ENCODE measurements at places on chromosomes 3 and 15.

GRCh38 chr3:33058765-33059164 is 38.2 kb downstream of the GLB1 start:
- DNase-seq: no peak

- DNase-seq: no peak
These were observed 326.8 kb upstream of the ROBO1 start for GRCh38 chr3:80094589-80094988.

- DNase-seq: no peak
These were observed 8.5 kb downstream of the CGNL1 start for GRCh38 chr15:57384816-57385215.

GRCh38 chr3:160601288-160601687 is 35.9 kb upstream of the KPNA4 start:
- no peak for DNase-seq

DNA sequence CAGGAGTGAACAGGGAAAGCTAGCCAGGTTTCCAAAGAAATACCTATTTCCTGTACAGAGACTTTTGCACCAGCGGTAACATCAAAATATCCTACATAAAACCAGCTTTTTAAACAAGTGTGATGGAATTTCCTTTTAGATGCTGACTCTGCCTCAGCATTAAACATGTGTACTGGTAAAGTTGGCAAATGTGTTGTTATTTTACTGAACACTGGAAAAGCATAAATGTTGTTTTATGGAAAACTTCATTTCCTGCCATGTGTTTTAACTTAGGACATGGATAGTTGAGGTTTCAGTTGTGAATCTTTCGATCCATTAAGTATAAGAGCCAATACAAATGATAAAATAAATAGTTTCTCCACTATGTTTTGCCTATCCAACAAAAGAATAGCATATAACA is 15.7 kb downstream of the OXNAD1 start:
- DNase-seq: no peak

DNA sequence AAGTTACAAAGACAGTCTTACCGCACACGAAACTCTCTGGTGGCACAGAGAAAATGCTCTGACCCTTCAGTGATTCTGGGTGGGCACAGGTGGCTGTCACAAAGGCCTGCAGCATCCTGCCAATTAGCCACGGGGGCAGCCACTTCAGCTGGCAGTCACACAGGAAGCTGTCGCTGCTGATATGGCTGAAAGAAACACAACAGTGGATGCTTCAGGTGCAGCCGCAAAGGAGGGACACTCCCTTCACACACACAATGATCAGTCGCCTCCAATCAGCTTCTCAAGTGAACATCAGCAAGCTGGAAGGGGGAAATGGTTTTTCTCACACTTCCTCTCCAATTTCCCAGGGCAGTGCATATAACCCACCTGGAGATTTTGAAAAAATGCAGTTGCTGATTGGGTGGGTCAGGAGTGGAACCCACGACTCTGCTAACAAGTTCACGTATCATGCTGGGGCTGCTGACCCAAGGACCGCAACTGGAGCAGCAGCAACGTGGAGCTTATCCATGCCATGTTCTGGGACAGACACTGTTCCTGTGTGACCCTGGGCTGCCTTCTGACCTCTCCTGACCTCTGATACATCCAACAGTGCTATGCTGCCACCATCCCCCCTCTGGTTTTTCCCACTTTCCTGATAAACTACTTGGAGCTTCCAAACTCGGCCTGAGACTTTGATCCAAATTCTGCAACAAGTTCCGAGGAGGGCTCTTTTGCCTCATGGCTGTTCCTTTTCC is 106.6 kb downstream of the LRIG1 start:
- DNase-seq: no peak

DNA sequence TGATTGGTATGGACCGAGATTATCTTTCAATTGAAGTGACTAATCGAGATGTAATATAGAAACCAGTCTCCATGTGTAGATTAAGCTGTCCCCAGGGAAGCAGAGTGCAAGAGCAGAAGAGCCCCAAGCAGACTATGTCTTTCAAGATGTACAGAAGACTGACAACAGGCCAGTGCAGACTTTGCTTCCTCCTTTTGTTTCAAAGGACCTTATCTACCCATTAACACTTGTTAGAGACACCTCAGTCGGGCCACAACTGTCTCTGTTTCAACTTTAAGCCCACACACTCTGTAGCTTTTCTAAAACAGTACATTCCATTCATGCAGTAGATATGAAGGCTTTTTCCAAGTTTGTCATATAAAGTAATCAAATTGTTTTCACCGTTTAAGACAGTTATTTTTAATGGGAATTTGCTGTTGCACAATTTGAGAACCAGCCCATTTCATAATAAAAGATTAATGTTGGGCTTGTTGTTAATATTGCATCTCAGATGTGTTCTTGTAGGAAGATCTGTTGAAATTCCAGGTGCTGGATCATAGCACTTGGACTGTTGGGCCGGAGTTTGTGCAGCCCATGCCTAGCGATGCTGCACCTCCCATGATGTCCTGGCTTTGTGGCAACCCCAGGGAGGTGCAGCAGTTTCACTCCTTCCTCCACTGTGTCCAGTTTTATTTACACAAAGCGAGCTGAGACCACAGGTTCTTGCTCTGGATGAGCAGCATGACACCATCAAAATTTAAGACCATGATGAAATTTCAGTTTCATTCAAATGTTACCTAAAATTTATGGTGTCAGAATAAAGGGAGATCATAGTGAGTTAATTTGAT is 12.4 kb downstream of the GORASP1 start:
- DNase-seq: no peak

- DNase-seq: no peak
These were observed 49.2 kb downstream of the CACNA2D3 start for GRCh38 chr3:54171509-54171908.

DNA sequence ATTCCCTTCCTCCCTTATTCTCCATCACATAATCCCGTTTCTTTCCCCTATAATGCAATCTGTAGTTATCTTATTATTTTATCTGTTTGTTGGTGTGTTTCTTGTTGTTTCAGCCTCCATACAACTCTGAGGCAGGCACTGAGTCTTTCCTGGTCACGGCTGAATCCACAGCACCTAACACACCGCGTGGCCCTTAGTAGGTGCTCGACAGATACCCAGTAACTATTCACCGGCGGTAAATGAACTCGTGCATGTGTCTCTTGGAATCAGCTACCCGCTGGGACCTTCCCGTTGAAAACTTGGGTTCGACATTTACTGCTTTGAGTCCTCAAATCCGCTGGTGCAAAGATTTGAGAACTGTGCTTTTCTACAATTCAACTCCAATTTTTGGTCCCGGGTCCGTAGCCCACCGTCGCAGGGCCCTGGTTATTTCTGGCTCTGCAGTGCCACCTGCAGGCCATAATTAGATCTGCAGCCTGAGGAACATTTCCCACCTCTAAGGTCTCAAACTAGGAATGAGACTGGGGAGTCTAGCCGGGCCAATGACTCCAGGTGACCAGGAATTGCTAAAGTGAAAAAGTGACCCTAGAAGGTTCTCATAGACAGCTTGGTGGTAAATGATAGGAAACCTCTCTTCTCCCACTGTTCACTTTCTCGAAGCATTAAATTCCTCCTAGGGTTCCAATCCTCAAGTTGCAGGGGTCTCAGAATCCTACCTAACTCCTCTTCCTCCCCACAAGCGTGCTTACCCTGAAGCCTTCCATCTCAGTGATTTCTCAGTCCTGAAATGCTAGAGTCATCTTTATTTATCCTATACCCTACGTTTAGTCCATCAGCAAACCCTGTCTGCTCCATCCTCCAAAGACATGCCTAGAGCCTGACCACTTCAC is 40.0 kb upstream of the TRH start:
- DNase-seq: no peak

- DNase-seq: no peak
These were observed 99.7 kb upstream of the TLE3 start for GRCh38 chr15:70197318-70197944.

DNA sequence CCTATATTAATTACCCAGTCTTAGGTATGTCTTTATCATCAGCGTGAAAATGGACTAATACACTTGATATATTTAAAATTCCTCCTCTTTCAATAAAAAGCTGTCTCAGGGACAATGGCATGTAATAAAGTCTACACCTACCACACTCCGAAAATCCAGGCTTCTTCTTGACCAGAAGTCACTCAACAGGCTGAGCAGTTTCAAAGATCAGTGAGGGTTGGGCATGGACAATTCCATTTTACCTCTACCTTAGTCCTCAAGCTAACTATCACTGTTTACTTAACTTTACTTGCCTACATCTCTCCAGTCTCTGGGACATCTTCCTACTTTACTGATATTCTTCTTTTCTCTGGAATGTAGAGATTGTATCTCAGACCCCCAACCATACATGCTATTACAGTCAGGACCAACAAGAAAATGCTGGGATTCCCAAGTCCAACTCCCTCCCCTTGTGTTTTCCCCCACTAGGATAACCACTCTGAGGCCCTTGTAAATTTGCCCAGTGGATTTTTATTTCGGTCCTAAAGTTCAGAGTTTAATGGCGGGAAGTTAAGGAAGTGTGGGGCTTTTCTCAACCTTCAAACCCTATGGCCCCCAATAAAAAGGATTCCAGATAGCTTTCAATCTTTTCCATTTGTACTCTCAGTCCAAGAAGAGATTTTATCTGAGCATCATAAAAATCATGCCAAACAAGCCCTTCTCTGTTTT is 137.1 kb upstream of the TSC22D2 start:
- no peak for DNase-seq

DNA sequence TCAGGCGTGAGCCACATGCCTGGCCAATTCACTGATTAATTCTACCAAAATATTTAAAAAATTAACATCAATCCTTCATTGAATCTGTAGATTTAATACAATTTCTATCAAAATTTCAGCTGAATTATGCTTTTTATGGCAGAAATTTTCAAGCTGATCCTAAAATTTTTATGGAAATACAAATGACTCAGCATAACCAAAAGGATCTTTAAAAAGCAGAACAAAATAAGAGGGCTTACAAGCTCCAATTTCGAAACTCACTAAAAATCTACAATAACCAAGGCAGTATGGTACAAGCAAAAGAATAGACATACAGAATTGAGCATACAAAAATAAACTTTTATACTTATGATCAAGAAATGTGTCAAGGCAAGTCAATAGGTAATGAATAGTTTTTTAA is 180.4 kb upstream of the CTNNB1 start:
- DNase-seq: no peak

GRCh38 chr3:124318014-124318413 is 326.1 kb upstream of the ROPN1 start:
- no peak for DNase-seq

DNA sequence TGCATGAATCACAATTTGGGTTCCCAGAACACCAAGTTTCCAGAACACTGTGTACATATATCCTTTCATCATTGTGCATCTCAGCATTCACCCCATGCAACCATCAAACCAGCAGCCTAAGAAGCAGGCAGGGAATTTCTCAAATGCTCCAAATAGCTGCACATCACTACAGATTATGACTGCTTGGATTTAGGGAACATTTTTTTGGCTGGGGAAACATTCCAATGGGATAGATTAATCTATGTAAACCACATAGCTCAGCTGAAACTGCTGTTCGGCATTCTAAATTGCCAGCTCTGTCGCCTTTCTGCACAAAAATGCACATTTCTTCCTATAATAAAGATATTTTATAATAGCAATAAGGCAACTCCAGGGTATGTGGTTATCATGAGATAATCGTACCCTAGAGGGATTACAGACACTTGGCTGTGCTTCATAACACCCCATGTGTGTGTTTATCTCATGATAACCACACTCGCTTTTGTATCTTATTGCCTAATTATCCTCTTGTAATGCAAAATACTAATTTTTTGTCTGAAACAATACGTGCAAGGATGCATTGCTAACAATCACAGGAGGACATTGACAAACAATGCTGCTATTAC is 483.7 kb upstream of the DPH6 start:
- no peak for DNase-seq
